ENCODE measurements at places on chromosomes 7 and 10.

DNA sequence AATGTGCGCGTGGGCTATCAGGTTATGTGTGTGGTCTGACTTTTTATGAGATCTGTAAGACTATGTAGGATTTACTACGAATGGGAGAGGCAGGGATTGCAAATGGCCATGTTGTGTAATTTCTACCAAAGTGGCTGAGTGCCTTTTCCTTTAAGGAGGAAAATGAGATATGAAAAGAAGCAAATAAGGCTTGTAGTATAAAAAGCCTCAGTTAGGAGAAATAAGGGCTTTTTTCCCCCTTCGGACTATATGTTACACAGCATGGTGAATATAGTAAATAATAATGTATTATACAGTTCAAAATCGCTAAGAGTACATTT is 447 bp upstream of the GPAM start:
- DNase-seq, result no peak

- no peak for DNase-seq
Observed at GRCh38 chr10:114635101-114635500, 23.0 kb downstream of the ABLIM1 start.

DNA sequence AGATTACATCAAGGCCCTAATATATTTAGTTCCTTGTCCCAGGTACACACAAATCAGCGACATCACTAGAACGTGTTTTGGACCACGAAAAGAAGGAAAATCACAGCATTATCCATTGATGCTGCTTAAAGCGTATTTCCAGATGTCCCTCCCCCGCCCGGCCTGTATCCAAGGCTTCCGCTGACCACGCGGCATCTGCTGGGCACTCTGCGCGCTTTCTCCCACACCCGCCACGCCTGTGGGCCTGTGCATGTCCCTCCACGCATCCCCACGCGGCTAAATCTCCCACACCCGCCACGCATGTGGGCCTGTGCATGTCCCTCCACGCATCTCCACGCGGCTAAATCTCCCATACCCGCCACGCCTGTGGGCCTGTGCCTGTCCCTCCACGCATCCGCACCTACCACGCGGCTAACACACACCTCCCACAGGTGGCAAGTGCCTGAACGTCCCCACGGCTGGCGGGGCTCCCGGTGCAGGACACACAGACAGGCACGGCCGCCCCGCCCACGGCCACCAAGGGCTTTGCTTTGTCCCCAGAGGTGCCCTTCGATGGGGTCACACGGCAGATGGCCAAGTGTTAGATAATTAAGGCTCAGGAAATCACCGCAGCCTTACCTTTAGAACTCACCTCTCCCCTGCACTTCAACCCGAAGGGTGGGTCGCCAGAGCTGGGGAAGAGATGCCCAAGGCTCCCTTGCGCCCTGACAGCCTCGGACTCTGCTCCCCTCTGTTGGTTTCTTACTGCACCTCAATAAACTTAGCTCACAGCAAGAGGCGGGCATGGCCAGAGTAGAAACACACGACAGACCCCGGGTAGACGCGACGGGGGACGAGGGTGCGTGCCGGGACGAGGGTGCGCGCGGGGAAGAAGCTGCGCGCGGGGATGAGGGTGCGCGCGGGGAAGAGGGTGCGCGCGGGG is 49.5 kb downstream of the DIP2C start:
- DNase-seq, result no peak

DNA sequence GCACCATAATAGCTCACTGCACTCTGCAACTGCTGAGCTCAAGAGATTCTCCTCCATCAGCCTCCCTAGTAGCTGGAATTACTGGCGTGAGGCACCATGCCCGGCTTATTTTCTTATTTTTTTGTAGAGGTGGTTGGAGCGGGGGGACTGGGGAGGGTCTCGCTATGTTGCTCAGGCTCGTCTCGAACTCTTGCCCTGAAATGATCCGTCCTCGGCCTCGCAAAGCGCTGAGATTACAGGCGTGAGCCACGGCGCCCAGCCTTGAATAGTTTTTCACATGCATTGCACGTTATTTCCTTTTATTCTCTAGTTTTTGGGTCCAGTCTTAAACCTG is 526 bp upstream of the LAMTOR4 start:
- no peak for DNase-seq

DNA sequence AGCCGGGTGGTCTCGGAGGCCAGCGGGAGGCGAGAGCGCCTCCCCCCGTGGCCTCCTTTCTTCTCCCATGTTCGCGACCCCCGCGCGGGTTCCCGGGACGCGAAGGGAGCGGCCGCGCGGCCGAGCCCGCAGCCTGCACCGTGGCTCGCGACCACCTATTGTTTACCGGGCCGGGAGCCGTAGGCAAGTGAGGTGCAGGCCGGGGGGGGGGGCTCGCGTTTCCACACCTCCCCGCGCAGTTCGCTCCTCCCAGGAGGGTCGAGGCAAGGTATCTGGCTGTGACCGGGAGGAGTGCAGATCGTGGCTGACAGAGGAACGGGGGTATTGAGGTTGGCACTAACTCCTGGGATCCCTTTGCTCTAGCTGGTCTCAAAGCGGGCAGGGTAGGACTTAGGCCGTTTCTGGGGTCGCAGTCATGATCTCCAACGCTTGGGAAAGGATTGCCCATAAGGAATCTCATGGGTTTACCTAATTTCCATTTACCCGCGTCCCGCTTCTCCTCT is 734 bp downstream of the PTPN12 start:
- DNase-seq, result peak; percentile 59

GRCh38 chr7:5631752-5632151 is 149.7 kb downstream of the RNF216 start:
- DNase-seq, result no peak

DNA sequence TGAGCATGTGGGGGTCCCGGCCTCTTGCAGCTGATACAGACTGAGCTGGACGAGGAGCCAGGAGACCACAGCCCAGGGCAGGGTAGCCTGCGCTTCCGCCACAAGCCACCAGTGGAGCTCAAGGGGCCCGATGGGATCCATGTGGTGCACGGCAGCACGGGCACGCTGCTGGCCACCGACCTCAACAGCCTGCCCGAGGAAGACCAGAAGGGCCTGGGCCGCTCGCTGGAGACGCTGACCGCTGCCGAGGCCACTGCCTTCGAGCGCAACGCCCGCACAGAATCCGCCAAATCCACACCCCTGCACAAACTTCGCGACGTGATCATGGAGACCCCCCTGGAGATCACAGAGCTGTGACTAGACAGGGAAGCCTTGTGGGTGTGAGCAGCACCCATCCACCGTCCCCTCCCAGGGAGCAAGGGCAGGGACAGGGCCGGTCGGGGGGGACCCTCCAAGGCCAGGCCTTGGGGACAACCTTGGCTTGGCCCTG is 36.1 kb downstream of the PSAP start:
- no peak for DNase-seq

DNA sequence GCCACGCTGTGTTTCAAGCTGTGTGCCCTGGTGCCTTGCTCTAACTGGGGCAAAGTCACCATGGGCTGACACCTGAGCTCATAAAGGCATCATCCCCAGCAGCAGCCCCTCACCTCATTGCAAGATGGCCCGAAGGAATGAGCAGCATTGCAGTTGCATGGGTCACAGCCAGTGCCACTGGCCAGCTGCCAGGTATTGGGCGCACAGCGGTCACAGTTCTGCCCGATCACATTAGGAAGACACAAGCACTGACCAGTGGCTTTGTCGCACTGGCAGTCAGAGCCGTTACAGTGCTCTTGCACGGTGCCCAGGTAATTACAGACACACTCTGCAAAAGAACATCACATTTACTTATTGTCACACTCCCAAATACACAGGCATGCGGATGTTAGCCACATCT is 51.1 kb downstream of the LAMB1 start:
- no peak for DNase-seq
